ENCODE measurements at places on chromosomes 12 and 14.

DNA sequence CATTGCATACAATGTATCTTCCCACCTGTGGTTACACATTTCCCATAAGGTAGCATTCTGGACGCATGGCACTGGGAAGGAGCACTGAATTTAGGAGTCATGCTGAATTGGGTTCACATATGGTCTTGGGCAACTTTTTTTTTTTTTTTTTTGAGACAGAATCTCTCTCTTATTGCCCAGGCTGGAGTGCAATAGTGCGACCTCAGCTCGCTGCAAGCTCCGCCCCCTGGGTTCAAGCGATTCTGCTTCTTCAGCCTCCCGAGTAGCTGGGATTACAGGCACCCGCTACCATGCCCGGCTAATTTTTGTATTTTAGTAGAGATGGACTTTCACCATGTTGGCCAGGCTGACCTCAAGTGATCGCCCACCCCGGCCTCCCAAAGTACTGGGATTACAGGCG, 13.3 kb downstream of the DIP2B start:
- H3K27me3 ChIP-seq = no peaks in the 10 kb centered on the region
- no peak overlapping the region for H3K27ac ChIP-seq
- H3K4me3 ChIP-seq = no peak overlapping the region
- peaks cover 5% of the 10 kb centered on the region for H3K36me3 ChIP-seq
- H3K4me1 ChIP-seq = peaks cover 34% of the 10 kb centered on the region

DNA sequence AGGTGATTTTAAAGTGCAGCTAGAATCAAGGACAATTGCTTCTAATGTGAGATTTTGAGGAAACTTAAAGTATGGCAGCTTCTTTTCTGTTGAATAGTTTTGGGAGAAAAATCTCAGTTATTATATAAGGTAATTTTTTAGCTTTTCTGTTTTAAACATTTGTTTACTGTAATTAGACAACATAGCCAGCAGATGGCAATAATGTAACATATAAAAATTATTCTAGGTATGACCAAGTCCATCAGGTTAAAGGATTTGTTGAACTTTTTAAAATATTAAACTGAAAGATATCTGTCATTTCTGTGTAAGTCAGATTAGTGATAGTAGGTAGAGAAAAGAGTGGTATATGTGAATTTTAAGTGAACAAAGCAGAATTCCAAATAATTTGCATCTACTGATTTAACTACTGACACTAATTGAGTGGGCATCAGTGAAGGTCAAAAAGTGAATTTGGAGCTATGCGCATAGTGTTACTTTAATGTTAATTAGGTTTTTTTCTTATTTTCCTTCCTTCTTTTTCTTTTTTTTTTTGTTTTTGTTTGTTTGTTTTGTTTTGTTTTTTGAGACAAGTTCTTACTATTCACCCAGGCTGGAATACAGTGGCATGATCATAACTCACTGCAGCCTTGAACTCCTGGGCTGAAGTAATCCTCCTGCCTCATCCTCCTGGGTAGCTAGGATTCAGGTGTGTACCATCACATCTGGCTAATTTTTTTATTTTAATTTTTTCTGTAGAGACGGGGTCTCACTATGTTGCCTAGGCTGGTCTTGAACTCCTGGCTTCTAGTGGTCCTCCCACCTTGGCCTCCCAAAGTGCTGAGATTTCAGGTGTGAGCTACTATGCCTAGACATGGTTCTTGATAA, 18.6 kb downstream of the PRORP start:
- H3K27me3 ChIP-seq = no peaks in the 10 kb centered on the region
- DNase-seq = no peak
- no peak overlapping the region for H3K27ac ChIP-seq
- no peaks in the 10 kb centered on the region for H3K4me1 ChIP-seq
- H3K36me3 ChIP-seq = no peaks in the 10 kb centered on the region

DNA sequence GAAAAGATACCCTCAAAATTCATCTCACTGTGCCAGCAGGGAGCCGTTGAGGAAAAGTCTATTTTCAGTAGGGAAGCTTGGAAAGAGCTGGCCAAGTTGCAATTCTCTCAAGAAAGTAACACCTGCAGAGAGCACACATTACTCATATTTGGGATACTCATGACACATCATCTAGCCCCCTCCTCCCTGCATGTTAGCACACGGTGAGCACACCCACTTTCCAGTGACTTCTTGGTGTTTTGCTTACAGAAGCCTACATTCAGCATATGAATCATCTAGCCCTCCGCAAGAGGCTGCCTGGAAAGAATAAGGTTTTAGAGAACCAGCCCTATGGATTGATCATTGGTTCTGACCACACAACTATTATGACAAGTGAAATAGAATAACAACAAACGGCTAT, 124.5 kb downstream of the PTPRO start:
- no peak overlapping the region for H3K27ac ChIP-seq
- peaks cover 6% of the 10 kb centered on the region for H3K4me1 ChIP-seq
- DNase-seq = no peak
- no peak overlapping the region for H3K4me3 ChIP-seq

DNA sequence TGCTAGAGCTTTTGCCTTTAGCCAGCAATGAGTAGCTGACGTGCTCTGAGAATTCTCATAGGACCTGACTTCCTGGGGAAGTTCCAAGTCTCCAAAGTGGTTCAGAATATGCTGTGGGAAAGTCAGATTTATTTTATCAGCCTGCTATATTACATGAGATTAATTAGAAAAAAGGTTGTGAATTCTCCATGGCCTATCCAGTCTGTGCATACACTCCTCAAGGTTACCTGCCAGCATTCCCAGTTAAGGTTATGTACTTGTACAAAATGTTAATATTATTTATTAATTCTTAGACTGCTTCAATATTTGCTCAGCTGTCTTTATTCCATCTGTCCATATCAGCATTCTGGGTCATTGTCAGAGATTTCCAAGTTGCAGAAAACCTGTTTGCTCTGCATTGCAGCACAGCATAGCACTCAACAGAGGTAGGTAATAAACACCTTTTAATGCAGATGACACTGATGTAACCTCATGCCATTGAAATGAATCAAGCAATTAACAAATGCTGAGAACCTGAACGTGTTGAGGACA, 2.7 kb upstream of the SEL1L start:
- DNase-seq = no peak
- peaks cover 27% of the 10 kb centered on the region for H3K4me1 ChIP-seq
- no peak overlapping the region for H3K4me3 ChIP-seq
- H3K27ac ChIP-seq = no peak overlapping the region

DNA sequence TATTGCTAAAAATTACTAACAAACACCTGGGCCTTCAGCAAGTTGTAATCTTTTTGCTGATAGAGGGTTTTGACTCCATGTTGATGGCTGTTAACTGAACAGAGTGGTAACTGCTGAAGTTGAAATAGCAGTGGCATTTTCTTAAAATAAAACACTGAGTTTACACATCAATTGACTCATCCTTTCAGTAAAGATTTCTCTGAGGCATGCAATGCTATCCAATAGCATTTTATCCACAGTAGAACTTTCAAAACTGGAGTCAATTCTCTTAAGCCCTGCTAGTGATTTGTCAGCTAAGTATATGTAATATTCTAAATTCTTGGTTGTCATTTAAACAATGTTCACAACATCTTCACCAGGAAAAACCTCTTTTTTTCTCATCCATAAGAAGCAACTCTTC, 59.5 kb downstream of the CMAS start:
- H3K4me1 ChIP-seq = no peaks in the 10 kb centered on the region
- H3K36me3 ChIP-seq = no peaks in the 10 kb centered on the region
- H3K27me3 ChIP-seq = peaks cover 12% of the 10 kb centered on the region
- no peak overlapping the region for H3K4me3 ChIP-seq
- no peak overlapping the region for H3K27ac ChIP-seq
- DNase-seq = no peak

DNA sequence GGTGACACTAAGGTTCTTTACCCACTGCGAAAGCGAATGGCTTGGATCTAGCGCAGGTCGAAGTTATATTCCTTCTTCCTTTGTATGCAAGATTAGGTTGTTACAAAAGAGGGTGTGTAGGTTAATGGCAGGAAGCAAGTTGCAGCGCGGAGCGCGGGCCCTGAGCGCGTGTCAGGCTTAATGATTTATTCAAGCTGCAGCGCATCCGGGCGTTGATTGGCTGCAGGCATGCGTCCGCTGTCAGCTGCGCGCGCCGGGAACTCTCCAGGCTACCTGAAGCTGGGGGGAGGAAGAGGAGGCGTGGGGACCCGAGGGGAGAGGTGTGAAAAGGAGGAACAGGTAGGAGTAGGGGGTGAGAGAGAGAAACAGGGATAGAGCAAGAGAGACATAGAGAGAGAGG, 7.4 kb downstream of the ASCL1 start:
- H3K27me3 ChIP-seq = peaks cover 89% of the 10 kb centered on the region
- no peaks in the 10 kb centered on the region for H3K36me3 ChIP-seq
- H3K4me3 ChIP-seq = no peak overlapping the region
